ENCODE measurements at places on chromosomes 11 and 22.
A peak's percentile ranks its signal among the peaks of the same experiment; 100 is the strongest.

DNA sequence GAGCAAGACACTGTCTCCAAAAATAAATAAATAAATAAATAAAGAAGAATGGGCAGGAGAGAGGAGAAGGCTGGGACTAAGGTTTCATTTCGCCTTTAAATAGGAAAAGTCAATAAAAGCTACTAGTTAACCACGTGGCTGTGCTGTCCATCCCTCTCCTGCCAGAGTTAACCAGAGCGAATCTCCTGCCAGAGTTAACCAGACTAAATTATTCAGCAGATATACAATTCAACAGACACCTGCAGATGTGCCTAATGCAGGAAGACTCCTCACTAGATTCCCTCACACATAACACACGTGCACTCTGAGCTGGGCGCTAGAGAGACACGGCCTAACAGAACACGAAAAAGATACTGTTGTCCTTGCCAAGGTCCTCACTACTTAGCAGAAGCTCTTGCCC lies 156.1 kb downstream of the IGLL1 start:
- DNase-seq: no peak

DNA sequence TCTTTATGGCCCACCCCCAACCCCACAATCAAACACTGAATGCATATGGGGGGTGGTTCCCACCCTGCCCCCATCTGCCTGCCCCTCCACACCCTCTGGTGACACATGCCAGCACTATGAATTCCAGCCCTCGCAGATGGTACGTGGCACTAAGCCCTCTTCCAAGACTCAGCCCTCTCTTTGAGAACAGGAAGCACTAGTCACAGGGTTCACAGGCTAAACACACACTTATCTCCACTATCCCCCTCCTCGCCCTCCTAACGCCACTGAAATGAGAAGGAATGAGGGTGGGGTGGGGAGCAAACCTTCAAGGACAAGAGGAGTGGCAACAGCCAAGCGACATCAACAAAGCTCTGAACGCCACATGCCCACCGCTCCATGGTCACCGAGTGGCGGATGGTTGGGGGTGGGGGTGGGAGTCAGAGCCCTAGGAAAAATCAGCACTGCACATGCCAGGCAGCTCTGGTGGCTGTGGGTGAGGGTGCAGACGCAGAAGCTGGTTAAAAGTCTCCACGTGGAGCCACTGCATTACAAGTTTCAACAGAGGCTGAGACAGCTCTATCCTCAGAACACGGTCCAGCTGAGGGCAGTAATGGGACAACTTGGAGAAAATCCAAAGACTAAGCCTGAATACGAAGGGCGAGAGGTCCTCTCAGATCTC lies 33.6 kb downstream of the TMEM184B start:
- peak; percentile 96 for DNase-seq

DNA sequence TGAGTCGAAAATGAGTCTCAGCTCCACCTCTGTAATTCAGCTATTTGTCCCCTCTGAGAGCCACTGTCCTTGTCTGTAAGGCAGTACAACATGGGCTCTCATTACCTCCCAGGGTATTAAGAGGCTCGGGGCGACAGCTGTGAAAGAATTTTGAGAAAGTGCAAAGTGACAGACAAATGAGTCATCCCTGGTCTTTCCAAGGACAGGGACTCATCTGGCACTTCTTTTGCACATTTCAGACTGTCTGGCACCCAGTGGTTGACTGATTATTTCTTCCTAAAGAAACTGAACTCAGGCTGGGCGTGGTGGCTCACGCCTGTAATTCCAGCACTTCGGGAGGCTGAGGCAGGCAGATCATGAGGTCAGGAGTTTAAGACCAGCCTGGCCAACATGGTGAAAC lies 62.1 kb upstream of the ARFGAP3 start:
- DNase-seq: peak; percentile 41

GRCh38 chr22:44505796-44506354 lies 7.8 kb upstream of the RTL6 start:
- DNase-seq: no peak

DNA sequence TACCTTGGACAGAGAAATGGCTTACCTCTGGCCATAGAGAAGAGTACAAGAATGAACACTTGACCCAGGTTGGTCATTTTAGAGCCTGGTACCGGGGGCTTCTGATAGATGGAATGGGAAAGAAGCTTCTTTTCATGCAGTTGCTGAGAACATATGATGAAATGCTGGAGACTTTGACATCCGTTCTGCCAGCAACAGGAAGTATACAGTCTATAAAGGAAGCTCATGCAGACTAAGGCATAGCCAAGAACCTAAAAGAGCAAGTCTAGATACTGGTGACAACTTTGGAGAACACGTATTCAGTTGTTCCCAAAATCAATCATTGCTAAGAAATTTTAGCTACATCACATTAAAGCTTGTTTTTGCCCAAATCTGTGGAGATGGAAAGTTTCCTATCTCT lies 894.6 kb downstream of the METTL15 start:
- no peak for DNase-seq

DNA sequence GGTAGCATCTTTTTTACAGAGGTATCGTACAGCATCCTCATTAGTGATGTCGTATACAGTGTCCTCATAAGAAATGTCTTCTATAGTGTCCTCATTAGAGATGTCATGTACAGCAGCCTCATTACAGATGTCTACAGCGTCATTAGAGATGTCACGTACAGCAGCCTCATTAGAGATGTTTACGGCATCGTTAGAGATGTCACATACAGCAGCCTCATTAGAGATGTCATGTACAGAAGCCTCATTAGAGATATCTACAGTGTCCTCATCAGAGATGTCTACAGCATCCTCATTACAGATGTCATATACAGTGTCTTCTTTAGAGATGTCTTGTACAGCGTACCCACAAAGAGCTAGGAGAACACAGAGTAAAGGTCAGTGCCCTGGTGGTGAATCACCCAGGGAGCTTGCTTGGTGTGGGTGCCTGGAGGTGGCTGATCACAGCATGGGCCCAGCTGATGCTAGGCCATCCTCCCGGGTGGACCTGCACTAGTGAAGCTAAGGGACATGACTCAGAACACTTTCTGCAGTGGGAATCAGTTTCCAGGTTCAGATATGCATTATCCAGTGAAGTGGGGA lies 109.2 kb downstream of the IGLL1 start:
- no peak for DNase-seq

GRCh38 chr11:17508306-17508705 lies 31.7 kb upstream of the ABCC8 start:
- DNase-seq: no peak

GRCh38 chr11:74418509-74418895 lies 20.3 kb upstream of the PGM2L1 start:
- DNase-seq: peak; percentile 41

- DNase-seq: peak; percentile 96
Observed at GRCh38 chr11:69638941-69639681, 1.8 kb upstream of the CCND1 start.

- DNase-seq: no peak
Observed at GRCh38 chr11:45250035-45250718, 36.0 kb downstream of the SYT13 start.

GRCh38 chr11:18027475-18027874 lies 14.6 kb upstream of the SERGEF start:
- no peak for DNase-seq

- DNase-seq: no peak
Observed at GRCh38 chr11:15926071-15926470, 430.3 kb downstream of the SOX6 start.

GRCh38 chr11:8828580-8829361 lies 82.2 kb upstream of the AKIP1 start:
- DNase-seq: no peak

DNA sequence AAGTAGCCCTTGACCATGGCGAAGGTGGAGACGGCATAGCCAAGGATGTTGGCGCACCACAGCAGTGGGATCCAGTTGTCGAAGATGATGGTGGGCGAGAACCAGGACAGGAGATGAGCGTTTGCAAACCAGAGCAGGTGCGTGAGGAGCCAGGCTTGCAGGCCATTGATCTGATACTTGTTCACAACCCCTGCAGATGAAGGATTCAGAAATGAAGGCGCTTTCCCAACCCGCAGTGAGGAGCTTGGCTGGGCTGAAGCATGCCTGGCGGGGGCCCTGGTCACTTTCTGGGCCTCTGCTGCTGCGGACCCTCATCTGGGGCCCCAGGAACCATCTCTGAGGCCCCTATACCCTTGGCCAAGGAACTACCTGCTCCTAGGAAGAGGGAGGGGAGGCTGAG lies 6.9 kb downstream of the DHCR7 start:
- no peak for DNase-seq

- DNase-seq: peak; percentile 24
Observed at GRCh38 chr11:8338138-8338537, 74.5 kb upstream of the LMO1 start.

GRCh38 chr11:126489836-126490660 lies 134.6 kb downstream of the ST3GAL4 start:
- DNase-seq: no peak

DNA sequence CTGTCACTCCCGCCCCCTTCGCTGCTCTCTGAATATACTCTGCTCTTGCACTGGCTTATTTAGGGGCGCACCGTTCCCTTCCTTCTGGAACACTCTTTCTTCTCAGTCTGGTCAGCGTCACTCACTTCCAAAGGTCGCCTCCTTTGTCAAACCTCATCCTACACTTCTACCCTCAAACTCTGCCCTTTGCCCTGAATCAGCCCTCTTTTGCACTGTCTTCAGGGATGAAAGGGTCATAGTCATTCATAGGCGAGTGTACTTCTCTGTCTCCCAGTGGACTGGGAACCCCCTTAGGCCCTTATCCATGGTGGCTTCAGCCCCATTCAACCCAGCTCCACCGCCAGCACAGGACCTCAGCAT lies 15.4 kb downstream of the MOGAT2 start:
- no peak for DNase-seq

GRCh38 chr11:9726321-9727022 lies 62.6 kb downstream of the SWAP70 start:
- peak; percentile 61 for DNase-seq

DNA sequence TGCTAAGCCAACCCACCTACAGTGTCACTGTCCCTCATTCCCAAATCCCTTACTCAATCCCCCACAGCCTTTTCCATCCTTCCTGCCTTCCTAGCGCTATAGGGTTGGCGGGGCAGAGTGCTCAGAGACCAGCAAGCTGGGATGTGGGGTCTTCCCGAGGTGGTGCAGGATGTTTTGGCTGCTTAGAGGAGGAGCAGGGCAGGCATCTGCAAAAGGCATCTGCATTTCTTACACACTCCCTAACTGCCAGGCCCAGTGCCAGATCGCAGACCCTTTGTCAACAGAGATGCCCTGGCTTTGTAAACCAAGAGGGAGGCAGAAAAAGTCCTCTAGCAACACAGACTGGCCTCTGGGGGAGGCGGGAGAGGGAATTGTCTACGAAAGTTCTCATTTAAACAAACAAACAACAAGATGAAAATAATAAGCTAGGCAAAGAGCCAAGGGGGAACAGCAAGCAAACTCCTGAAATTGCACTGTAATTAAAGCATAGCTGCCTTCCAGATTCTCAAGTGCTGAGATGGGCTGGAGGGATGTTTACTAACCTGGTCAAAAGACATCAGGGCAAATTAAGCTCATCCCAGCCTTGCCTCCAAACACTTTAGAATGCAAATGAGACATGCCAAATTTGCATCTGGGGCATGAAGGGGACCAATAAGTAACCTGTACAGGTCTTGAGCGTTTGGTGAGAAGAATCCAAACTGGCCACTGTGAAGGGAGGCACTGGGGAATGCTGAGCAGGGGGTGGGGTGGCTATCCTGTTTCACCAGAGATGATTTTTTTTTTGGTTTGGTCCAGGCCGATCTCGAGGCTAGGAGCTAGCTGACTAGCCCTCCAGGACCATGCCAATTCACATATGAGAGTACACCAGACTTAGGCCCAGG lies 38.1 kb upstream of the ADA2 start:
- DNase-seq: no peak

GRCh38 chr11:66562275-66562674 lies 6.1 kb downstream of the CTSF start:
- no peak for DNase-seq

GRCh38 chr11:75768909-75769771 lies 562 bp downstream of the DGAT2 start:
- DNase-seq: no peak

GRCh38 chr11:19659529-19659928 lies 53.1 kb upstream of the NAV2 start:
- no peak for DNase-seq

GRCh38 chr22:38312261-38312800 lies 4.9 kb downstream of the CSNK1E start:
- DNase-seq: no peak

DNA sequence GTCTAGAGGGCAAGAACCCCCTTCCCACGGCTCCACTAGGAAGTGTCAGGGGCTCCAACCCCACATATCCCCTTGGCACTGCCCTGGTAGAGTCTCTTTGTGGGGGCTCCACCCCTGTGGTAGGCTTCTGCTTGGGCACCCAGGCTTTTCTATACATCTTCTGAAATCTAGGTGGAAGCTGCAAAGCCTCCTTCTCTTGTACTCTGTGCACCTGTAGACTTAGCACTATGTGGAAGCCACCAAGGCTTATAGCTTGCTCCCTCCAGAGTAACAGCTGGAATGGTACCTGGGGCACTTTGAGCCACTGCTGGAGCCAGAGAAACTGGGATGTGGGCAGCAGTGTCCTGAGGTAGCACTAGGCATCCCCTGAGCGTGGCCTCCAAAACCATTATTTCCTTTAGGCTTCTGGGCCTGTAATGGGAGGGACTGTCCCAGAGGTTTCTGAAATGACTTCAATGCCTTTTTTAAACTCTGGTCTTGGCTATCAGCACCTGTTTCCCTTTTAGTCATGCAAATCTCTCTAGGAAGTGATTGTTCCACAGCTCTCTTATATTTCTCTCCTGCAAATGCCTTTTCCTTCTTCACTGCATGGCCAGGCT lies 68.4 kb downstream of the TRAF6 start:
- no peak for DNase-seq

DNA sequence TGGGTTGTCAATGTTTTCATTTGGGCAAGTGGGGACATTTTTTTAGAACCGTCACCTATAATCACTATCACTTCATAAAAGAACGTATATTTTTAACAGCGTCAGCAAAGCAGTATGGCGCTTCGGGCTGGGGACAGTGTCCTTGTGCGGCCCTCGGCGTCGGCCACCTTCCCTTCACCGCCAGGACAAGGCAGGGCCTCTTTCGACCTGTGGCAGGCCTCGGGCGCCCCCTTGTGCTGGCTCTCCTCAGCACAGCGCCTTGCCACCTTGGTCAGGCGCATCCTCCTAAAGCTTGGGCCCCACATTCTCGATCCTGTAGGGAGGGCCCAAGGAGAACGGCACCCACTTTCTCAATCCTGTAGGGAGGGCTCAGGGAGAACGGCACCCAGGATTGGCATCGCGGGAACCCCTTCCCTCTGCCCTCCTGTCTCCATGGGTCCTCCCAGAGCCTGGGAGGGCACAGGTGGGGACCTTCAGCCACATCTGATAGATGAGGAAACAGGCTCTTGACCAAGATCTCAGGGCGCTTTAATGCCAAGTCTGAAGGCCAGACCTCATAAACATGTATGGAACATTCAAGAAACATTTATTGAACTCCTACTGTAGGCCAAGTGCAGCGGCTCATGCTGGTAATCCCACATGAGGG lies 11.5 kb upstream of the FADD start:
- DNase-seq: peak; percentile 31

GRCh38 chr22:24506802-24507438 lies 11.8 kb downstream of the UPB1 start:
- DNase-seq: peak; percentile 23

- DNase-seq: peak; percentile 77
Observed at GRCh38 chr11:8018484-8019313, 31.6 kb downstream of the EIF3F start.
